ENCODE measurements at places on chromosomes 1 and 21.

GRCh38 chr21:28640326-28640725 lies 352.4 kb downstream of the LTN1 start:
- DNase-seq: no peak

DNA sequence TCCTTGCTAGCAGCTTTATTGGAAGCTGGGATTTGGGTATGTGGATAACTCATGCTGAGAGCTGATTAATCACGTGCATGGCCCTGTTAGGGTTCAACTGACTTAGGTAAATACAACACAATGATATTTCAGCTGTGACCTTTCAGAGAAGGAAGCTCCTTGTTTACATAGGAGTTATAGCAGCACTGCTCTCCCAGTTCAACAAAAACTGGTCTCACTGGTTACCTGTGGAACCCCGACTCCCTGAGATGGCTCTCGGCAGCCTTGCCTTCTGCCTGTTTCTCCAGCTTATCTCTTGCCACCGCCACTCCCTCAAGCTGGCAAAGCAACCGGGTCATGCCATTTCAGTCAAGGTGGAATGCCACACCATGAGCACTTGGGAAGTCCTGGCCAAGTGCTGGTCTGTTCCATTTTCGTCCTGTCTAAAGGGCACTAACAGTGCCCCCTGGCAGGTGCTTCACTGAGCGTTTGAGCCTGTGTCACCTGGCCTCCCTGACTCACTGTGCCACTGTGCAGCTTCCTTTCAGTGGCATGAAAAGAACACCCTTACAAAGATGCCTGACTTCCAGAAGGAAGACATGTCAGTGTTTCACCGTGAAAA lies 31.6 kb downstream of the DOP1B start:
- no peak for DNase-seq

DNA sequence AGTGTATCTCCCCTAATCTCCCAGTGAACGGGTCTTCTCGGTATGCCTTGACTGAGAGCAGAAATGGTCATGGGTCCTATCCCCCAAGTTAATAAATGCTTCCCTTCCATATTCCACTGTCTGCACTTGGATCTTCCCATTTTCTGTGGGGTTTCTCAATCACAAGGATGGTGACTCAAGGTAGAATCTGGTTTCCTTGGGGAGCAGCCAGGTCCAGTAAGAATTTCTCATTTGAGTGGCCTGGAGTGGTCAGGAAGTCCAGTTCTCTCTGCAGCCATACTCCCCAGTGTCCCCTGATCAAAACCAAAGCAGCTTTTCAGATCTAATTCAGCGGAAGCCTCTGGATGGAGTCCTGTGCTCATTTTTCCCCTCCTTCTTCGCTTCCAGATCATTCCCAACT lies 14.8 kb upstream of the SLC27A3 start:
- DNase-seq: no peak

DNA sequence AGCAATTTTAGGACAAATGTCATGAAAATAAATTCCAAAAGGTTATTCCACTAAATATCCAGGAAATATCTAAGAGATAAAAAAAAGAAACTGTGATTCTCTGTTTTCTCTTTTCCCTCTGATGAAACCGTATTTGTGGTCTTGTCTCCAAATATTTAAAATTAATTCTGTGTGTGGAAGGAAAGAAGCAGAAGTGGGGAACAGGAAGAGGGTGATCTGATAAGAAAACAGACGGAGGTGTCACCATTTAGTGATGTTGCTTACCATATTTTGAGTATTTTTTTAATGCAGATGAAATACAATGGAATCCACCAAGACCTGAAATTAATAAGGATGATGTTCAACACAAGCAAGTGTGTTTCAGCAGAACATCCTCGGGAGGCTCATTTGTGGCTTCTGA lies 29.6 kb downstream of the CLCA1 start:
- no peak for DNase-seq

DNA sequence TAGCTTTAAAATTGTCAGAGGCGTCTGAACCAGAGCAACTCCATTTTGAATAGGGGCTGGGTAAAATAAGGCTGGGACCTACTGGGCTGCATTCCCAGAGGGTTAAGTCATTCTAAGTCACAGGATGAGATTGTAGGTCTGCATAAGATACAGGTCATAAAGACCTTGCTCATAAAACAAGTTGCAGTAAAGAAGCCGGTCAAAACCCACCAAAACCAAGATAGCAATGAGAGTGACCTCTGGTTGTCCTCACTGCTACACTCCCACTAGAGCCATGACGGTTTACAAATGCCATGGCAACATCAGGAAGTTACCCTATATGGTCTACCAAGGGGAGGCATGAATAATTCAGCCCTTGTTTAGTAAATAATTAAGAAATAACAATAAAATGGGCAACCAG lies 143.6 kb downstream of the GABPA start:
- no peak for DNase-seq

DNA sequence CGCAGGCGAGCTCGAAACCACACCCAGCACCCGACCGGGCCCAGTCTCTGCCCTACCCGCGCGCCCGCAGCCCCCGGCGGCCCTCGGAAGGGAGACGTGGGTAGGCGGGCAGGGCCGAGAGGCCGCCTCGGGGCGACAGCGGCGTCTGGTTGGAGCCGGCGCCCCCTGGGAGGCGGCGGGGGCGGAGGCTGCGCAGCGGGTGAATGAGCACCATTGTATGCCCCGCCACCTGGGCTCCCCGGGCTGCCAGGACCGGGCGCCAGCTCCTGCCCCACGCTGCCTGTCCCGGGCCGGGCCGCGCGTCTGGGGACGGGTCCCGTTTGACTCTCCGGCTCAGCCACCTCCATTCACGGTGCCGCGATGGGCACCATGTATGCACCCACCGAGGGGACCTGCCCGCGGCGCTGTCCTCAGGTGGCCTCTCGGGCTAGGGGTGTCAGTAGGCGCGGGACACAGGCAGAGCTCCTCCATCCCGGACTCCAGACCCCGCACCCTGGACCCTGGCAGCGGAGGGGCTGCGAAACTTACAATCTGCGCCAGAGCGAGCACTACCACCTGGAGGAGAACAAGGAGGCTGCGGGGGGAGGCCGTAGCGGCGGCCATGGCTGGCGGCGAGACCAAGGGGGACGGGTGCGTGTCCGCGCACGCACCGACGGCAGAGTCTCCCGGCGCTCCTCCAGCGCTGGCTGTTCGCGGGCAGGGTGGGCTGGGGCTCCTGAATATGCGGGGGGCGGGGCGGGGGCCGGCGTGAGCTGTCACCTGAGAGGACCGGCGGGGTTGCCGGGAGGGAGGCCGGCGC lies at the start of gene COL9A2:
Gene COL9A2, minus strand, starts transcription at position 692 of the 799 bp plus-strand sequence. Its CDS starts 89 bp downstream, at position 603.
- peak; percentile 75 for DNase-seq
